ENCODE measurements at places on chromosomes 7 and 10.

DNA sequence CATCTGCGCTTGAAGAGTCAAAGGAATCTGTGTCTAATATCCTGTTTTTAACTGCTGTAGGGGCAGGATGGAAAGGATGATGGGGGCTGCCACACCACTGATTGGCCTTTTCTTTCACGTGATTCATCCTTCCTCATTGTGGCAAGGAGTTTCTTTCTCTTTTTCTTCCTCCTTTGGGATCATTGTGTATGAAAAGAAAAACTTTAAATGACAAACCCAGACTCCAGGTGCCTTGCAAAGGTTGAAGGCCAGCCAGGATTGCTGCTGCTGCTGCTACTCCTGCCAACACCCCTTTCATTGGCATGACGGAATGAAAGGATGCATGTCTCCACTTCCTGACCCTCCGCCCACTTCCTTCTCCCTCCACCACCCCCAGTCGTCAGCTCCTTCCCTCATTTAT lies 6.5 kb upstream of the OIT3 start:
- DNase-seq, result no peak

DNA sequence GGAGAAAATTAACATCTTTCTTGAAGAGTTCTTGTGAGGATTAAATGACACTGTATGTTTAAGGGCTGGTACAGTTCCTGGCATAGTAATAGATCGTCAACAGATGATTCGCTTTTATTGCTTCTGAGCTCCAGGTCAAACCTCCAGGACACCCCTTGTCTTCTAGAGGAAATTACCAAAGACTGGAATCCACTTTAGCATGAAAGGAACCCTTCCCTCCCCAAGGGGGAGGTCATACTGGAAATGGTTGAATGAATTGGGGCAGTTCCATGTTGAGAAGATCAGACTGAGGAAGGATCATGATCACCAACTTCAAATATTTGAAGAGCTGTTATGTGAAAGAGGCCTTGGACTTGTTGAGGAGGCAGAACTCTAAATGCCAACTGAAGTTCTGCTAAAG lies 8.9 kb downstream of the NFE2L3 start:
- no peak for DNase-seq

- DNase-seq, result no peak
Observed at GRCh38 chr10:76454506-76455140, 1023.2 kb downstream of the LRMDA start.

- DNase-seq, result no peak
Observed at GRCh38 chr10:12187321-12187905, 8.3 kb downstream of the NUDT5 start.
